ENCODE measurements at places on chromosomes 1 and 21. TPM values are rescaled to one million over a fixed set of nuclear protein-coding genes. Genes with fewer than 3 reads are reported as not detected.

Gene UBXN10
- not detected for total RNA-seq

Gene AMY1C
- not detected for total RNA-seq

Gene RFX5
- total RNA-seq: 32.8 TPM

Gene WNT9A
- total RNA-seq: 0.99 TPM

Gene HAO2
- total RNA-seq: not detected

Gene RXFP4
- total RNA-seq: not detected

Gene ZBTB8A
- total RNA-seq: 7.1 TPM

Gene POU3F1
- not detected for total RNA-seq

Gene RNF186
- total RNA-seq: not detected

Gene IL19
- total RNA-seq: not detected

Gene RIPK4
- total RNA-seq: 0.45 TPM

Gene AGMAT
- total RNA-seq: 1.4 TPM

Gene KCNJ9
- total RNA-seq: 0.08 TPM

Gene CR1
- not detected for total RNA-seq

Gene RGS13
- not detected for total RNA-seq

Gene NT5C1A
- total RNA-seq: not detected

Gene OPTC
- not detected for total RNA-seq

Gene ZNF436
- total RNA-seq: 115 TPM

Gene TAS1R3
- 0.09 TPM for total RNA-seq

Gene RGS1
- not detected for total RNA-seq

Gene KIF1B
- 34.8 TPM for total RNA-seq

Gene KCNQ4
- total RNA-seq: not detected

Gene OR2L3
- not detected for total RNA-seq

Gene TRIM45
- total RNA-seq: 3.3 TPM

Gene LHX8
- not detected for total RNA-seq

Gene TMOD4
- total RNA-seq: not detected

Gene BATF3
- not detected for total RNA-seq

Gene APOBEC4
- not detected for total RNA-seq

Gene MMP23B
- total RNA-seq: 35.2 TPM

Gene SHE
- total RNA-seq: 0.49 TPM

Gene PCSK9
- total RNA-seq: 2.5 TPM

Gene S100A3
- not detected for total RNA-seq

Gene LUZP1
- 26.2 TPM for total RNA-seq

Gene CD1E
- not detected for total RNA-seq

Measured in fibroblast of the aortic adventitia (primary cell).